Effector CD8-positive, alpha-beta T cell (primary cell): ENCODE measurements at places on chromosomes 2 and 18.

GRCh38 chr2:33326100-33326499 is 150.3 kb upstream of the RASGRP3 start:
- DNase-seq: no peak

GRCh38 chr2:142878031-142878678 is 691 bp downstream of the KYNU start:
- no peak for DNase-seq

- no peak for DNase-seq
These were observed 86.2 kb downstream of the SMIM21 start for GRCh38 chr18:75341267-75341666.

DNA sequence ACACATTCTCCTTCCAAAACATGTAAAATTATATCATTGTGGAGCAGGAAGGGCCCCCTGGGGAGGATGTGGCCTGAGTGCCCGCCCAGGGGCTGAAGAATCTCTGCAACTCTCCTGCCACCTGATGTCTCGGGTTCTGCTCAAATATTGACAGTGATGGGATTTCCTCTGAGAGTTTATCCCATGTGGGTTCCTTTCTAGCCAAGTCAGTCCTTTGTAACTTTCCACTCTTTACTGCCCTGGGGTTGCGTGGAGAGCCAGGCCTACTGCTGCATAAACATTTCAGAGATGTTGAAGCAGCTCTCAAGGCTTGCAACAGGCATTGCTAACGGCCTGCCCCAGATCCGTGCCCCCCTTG is 4.0 kb upstream of the RAB17 start:
- no peak for DNase-seq

GRCh38 chr2:223995569-223995968 is 38.3 kb downstream of the MRPL44 start:
- no peak for DNase-seq
